ENCODE measurements at places on chromosomes 6 and 20.

- DNase-seq = no peak
Measured at GRCh38 chr20:37755665-37756064, 61.8 kb downstream of the CTNNBL1 start.

- no peak for DNase-seq
Measured at GRCh38 chr6:43687437-43688347, at the start of gene MRPS18A. MRPS18A (minus strand) TSS chr6:43687791; CDS start chr6:43687779, 12 bp downstream.

GRCh38 chr20:44772636-44773035 lies 27.0 kb downstream of the KCNK15 start:
- no peak for DNase-seq

DNA sequence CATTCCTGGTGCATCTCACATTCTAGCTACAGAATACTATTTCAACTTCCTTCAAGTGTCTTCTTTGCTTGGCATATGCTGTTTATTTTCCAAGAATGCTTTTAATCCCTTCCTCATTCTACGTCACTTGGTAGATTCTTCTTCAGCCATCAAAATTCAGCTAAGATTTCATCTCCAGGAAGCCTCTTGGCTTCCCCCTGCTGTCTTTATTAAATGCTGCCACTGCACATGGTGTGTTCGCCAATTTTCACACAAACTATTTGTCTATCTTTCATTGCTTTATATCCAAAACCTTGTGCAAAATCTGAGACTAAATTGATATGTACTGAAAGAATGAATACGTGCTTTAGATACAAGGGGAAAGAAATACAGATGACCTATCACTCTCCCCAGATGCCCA lies 253.0 kb downstream of the RFPL4B start:
- no peak for DNase-seq

- DNase-seq = no peak
Measured at GRCh38 chr6:20700375-20700774, 166.1 kb downstream of the CDKAL1 start.

- DNase-seq = peak; percentile 63
Measured at GRCh38 chr6:33018904-33019303, 9.5 kb upstream of the HLA-DOA start.

DNA sequence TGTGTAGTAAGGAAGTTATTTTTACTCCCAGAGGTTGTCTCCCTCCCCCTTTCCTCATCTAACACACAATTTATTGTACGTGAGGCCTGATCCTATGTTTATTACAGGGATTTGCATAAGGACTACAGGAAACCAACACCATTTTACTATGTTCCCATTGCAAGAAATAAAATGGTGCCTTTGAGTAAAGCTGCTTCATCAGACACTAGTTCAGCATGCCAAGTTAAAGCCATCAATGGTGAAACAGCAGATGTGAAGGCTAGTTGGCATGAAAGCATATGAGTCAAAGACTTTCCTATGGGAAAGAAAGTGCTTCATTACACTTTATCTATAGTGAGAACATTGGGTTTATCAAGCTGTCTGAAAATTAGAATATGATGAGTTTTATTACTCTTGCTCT lies 543.0 kb downstream of the GRIK2 start:
- no peak for DNase-seq

GRCh38 chr6:43138267-43138666 lies 32.8 kb upstream of the SRF start:
- DNase-seq = no peak

GRCh38 chr6:22142856-22143255 lies 154.0 kb downstream of the PRL start:
- no peak for DNase-seq

DNA sequence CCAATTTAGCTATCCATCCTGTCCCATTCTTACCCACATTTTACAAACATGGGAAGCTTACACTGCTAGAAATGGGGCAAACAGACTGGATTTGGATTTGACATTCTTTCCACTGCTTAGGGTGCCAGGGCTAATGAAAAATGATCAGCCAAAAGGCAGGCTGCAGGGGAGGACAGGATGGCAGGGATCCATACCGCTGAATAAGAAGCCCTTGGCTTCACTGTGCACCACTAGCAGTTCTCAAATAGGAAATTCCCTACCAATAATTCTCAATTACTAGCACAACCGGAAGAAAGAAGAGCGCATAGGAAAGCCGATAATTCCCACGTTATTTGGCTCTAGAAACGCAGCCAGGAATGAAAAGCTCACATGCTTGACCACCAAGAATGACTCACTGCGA lies 73.1 kb downstream of the NDUFAF5 start:
- no peak for DNase-seq

DNA sequence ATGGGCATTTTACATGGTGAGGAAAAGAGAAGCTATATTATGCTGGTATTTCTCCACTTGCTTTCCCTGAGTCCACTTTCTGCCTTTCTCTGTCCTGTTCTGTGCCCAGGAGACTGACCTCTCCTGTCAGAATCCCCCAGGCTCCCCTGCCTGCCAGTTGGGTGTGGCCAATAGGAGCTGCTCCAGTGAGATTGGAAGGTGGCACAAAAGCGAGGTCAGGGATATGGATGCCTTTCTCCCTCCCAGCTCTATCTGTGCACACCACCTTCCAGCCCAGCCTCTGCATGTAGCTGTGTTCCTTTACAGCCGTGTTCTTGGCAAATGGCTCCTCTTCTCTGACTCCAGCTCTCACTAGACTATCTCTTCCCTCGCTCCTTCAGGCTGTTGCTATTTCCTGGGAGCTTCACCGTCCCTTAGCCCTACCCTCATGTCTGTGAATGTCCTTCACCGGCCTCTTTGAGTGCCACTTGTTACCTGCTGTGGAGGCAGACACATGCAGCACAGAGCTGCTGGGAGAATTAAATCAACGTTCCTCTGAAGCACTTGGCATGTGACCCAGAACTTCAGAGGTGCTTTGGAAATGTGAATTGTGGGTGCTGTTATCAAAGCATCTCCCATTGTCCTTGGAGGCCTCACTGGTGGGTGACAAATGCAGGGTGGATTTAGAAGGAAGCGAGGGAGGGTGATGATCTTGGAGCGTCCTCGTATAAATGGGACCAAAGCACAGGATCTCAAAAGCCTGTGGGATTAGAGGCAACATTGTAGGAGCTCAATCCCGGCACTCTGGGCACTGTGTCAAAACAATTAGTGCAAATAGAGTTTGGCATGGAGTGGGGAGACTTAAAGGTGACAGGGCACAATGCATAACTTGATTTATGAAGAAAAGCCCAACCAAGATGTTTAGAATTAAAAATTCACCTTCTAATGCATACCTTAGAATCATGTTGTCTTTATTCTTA lies 28.9 kb upstream of the RALGAPA2 start:
- no peak for DNase-seq

GRCh38 chr20:51600950-51601349 lies 58.4 kb upstream of the NFATC2 start:
- no peak for DNase-seq

DNA sequence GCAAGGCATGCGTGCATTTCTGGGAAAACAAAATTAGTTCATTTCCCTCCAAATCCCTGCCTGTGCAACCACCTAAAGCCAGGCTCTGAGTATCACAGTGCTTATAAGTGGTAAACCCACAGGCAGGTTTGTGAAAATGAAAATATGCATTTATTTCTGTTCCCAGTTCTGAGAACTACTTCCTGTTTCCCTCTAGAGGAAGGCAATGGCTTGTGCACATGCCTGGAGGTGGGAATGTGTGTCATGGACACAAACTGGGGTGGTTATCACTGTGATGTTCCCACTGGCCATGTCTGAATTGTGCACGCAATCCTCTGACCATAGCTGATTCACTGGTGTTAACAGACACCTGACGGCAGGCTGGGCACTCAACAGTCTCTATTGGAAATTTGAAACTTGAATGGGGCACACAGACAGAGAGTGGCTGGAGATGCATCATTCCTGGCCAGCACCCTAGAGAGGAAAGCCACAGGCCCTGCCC lies 26.3 kb downstream of the FAM110A start:
- DNase-seq = no peak

- no peak for DNase-seq
Measured at GRCh38 chr6:139452148-139452876, 77.9 kb upstream of the CITED2 start.

GRCh38 chr6:85353012-85353411 lies 96.9 kb upstream of the NT5E start:
- DNase-seq = no peak

DNA sequence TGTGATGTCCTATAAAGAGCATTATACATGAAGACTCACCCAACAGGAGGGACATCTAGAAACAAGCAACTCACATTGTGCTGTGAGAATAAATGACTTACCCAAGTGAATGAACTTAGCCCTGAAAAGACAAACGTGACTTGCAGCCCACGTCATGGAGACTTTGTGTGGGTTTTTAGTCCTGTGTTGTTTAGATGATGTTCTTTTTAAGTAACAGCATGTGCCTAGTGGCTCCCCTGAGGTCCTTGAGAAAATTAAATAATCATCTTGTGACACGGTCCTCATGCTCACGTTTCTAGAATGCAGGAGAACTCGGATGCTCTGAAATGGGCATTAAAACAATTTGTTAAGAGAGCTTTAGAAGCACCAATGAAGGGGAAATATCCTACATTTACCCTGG lies 165.1 kb downstream of the SASH1 start:
- no peak for DNase-seq

- no peak for DNase-seq
Measured at GRCh38 chr6:117072781-117073180, 192.6 kb upstream of the VGLL2 start.

DNA sequence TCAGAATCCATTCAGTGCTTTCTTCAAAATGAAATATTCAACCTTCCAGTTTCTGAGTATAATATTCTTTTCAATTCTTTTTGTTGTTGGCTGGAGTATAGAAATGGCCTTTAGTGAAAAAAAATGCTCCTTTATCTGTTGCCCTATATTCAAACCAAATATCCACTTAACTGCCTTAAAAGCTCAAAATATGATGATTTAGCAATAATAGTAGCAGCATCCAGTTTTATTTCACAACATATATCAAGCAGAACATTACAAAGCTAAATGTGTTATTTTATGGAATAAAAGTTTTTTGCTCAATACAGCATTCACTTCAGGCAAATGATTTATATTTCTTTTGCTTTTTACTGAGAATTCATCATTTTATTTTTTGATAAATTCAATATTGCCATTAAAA lies 322.4 kb upstream of the EYS start:
- DNase-seq = no peak

DNA sequence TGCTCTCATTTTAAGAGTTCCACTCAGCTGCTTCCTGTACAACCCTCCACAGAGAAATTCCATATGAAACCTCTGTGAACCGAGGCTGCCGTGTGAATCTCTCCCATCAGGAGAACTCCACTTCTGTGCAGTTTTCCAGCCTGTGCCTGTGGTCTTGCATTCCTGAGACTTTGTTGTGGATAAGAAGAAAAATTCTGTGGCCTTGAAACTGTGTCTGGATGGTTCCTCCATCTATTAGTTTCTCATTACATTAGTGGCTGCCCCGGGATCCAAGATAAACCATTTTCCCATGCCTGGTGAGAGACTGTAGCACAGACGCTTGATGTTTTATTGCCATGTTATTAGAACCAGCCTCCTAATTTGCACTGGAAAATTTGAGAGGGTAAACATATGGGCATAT lies 40.8 kb upstream of the TIAM2 start:
- no peak for DNase-seq

- no peak for DNase-seq
Measured at GRCh38 chr20:62018437-62019143, 47.1 kb downstream of the TAF4 start.

DNA sequence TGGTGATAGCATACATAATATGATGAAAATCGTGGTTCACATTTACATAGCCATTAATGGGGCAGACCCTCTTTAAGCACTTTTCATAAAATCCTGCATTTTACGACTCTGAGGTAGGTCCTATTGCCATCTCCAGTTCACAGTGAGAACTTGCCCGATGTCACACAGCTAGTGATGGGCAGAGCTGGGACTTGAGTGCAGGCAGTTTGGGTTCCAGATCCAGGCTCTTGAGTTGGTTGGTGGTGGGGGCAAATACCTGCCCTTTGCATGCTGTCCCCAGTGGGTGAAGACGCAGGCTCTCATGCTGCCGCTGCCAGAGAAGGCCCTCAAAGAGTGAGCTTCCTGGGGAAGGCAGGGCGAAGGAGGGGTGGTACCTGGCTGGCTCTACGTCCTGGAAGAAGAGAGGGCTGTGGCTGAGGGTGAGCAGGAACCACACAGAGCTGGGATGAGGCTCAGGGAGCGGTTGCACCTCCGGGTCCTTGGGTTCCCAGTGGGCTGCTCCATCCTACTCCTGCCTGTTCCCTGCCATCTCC lies 6.1 kb upstream of the BAK1 start:
- DNase-seq = no peak

DNA sequence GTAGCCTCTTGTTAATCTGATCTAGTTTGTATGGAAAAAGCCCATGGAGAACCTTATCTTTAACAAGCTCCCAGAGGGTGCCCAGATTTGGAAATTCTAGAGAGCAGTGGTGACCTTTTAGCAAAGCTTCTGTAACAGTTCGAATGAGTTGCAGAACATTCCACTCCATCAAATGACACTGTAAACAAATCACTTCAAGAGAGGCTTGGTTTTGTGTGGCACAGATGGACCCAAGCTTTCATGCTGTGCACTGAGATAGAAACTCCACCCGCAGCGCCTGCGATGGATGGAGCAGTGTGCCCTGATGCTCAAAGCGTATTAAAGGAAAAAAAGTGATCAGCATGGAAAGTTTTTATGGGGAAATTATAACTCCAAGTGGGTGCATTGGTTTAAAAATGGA lies 55.1 kb upstream of the ISM1 start:
- no peak for DNase-seq

- DNase-seq = no peak
Measured at GRCh38 chr6:131828080-131828479, 20.3 kb downstream of the ENPP1 start.

GRCh38 chr20:47280228-47280627 lies 76.3 kb downstream of the ZMYND8 start:
- DNase-seq = no peak

DNA sequence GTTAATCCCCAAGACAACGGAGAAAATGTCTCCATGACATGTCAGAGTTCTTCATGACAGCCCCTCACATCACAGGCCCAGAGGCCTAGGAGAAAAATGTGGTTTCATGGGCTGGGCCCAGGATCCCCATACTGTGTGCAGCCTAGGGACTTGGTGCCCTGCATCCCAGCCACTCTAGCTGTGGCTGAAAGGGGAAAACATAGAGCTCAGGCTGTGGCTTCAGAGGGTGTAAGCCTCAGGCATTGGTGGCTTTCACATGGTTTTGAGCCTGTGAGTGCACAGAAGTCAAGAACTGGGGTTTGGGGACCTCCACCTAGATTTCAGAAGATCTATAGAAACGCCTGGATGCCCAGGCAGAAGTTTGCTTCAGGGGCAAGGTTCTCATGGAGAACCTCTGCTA lies 122.8 kb downstream of the FHL5 start:
- DNase-seq = no peak

GRCh38 chr6:132788658-132789395 lies 9.6 kb downstream of the SLC18B1 start:
- no peak for DNase-seq

DNA sequence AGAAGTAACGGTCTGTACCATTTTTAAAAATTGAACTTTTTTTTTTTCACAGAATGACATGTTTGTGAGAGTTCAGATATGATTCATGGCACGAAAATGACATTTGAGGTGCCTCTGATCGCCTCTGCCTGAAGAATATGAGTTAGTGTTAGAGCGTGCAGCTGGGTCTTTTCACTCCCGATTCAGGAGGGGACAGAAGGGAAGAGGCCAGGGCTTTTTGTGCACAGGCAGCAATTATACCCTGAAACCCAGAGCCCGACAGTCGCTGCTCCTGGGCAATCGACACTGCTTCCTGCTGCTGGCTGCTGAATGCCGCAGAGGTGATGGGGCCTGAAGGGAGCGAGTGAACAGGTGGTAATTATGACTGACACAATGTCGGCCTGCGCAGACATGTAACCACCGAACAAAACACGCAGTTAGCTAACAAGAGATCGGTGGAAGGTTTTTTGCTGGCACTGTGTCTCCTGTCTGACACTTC lies 652.0 kb upstream of the NOX3 start:
- DNase-seq = no peak

GRCh38 chr6:81785377-81785776 lies 32.9 kb upstream of the TENT5A start:
- DNase-seq = no peak
